ENCODE measurements at places on chromosomes 7 and 10.
A peak's percentile ranks its signal among the peaks of the same experiment; 100 is the strongest.

- DNase-seq, result no peak
These were observed 155.1 kb downstream of the ANK3 start for GRCh38 chr10:60234551-60234950.

GRCh38 chr10:113487154-113487553 is 65.7 kb upstream of the HABP2 start:
- DNase-seq, result no peak

- DNase-seq, result peak; percentile 99
These were observed 458.6 kb upstream of the KLF6 start for GRCh38 chr10:4243651-4244050.

- no peak for DNase-seq
These were observed 52.8 kb upstream of the IKZF1 start for GRCh38 chr7:50251765-50252164.

- peak; percentile 85 for DNase-seq
These were observed 233.8 kb downstream of the C7orf25 start for GRCh38 chr7:42677751-42678699.
